ENCODE measurements at places on chromosomes 5 and 9. TPM values are rescaled to one million over a fixed set of nuclear protein-coding genes. Genes with fewer than 3 reads are reported as not detected.

DNA sequence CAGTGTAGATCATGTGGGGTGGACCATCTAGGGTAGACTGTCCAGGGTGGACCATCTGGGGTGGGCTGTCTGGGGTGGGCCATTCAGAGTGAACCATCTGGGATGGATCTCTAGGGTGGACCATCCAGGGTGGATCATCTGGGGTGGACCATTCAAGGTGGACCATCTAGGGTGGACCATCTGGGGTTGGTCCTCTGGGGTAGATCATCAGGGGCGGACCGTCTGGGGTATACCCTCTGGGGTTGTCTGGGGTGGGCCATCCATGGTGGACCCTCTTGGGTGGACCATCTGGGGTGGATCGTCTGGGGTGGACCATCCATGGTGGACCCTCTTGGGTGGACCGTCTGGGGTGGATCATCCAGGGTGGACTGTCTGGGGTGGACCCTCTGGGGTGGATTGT is 64.3 kb downstream of the KCNT1 start:
- DNase-seq, result no peak

GRCh38 chr5:13511442-13511841 is 433.0 kb downstream of the DNAH5 start:
- no peak for DNase-seq

DNA sequence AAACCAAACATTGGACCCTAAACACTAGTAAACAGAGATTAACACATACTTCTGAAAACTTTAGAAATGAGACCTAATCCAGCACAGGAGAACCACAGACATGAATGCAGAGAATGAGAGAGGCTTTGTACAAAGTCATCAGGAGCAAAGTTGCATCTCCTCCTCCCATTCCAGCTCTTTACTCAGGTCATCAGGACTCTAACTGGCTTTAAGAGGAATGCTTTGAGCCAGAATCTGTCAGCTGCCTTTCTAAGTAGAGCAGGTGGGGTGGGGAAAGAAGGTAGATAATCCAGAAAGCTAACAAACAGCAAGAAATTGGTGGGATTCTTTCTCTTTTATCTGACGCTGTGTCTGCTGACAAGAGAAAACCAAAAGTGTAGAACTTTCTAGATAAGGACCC is 582.7 kb upstream of the DMAC1 start:
- DNase-seq, result no peak

DNA sequence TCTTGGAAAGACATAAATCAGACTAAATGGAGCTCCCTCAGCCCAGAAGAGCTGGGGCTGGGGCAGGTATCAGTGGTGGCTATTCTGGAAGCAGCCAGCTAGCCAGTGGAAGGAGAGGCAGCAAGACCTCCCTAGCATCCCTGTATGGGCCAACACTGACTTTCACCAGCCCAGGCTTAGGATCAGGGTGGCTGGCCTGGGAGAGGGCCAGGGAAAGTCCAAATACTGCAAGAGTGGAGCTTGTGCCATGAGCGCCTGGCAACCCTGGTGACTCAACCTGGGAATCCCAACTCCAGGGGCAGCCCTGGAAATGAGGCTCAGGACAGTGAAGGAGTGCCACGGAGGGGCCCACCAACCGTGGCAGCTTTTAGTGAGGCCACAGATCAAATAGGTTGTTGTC is 7.6 kb upstream of the IRF1 start:
- DNase-seq, result no peak

DNA sequence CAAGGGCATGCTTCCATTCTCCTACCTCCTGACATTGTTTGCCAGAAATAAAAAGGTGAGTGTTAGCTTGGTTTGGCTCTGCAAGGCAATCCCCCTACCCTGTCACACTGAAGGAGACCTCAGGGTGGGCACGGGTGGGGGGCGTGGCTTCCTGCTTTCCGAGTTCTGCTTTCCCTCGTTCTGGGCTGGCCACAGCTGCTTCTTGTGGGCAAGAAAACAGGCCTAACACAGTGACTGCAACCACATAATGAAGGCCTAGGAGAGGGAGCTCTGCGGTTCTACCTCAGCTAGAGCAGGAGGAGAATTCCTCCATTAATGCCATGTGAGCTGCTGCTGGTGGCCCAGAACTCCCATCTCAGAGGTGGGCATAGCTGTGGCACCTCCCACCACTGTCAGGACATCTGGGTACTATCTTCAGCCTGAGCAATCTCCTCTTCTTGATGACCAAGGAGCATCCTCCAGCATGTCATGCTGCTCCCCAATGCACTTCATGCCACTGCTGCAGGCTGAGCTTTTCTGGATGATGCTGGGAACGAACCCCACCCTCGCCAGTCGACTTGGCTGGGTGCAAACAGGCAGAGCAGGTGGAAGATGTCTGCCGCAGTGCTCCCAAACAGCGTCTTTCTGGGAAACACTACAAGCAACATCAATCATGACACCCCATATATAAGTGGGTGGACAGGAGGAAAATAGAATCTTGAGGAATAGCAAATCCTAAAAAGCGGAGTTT is 139.5 kb upstream of the RAPGEF1 start:
- DNase-seq, result no peak

THBS4 gene
- 1.4 TPM for total RNA-seq

ASB6 gene
- 24.9 TPM for total RNA-seq
